Aorta (tissue), 5 donors: ENCODE measurements at places on chromosomes 16 and 17. TPM values are rescaled to one million over a fixed set of nuclear protein-coding genes. Genes with fewer than 3 reads are reported as not detected.

Gene EMC6
- 25.7 TPM for total RNA-seq

DNA sequence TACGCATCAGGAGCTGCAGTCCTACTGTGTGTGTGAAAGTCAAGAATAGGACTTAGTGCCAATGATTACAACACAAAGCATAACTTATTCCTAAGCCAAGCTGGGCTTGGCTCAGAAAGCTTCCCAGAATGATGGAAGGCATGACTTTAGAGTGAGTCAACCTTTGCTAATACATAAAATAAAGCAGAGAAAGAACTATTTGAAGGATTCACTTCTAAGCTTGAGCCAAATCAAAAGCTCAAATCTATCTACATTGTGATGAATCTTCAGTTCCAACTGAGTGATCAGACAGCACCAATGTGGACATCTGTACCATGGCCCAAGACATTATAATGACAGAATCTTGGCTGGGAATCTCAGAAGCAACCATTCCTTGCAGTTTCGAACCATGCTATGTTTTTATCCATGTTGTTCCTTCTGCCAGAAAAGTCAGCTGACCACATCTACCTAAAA is 41.4 kb downstream of the SMG6 start:
- H3K27me3 ChIP-seq, result no peaks in the 10 kb centered on the region
- H3K27ac ChIP-seq, result peak overlapping the region; percentile 64
- H3K4me1 ChIP-seq, result peaks cover 8% of the 10 kb centered on the region

GRCh38 chr17:66459811-66460270 is 157.4 kb downstream of the PRKCA start:
- no peak overlapping the region for H3K4me3 ChIP-seq
- H3K27me3 ChIP-seq, result no peaks in the 10 kb centered on the region
- H3K27ac ChIP-seq, result no peak overlapping the region
- H3K4me1 ChIP-seq, result no peaks in the 10 kb centered on the region

DNA sequence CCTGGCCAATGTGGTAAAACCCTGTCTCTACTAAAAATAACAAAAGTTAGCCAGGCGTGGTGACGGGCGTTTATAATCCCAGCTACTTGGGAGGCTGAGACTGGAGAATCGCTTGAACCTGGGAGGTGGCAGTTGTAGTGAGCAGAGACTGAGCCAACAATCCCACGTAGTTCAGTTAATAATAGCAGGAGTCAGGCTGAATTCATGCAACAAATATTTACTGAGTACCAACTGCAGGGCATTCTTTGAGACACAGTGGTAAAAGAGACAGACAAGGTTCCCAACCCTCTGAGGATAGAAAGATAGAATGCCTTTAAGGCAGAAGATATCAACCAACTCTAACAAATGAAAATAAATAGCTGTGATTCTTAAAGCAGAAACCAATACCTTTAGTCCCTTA is 39.1 kb downstream of the SPOP start:
- H3K4me3 ChIP-seq, result no peak overlapping the region
- no peaks in the 10 kb centered on the region for H3K27me3 ChIP-seq
- H3K36me3 ChIP-seq, result no peaks in the 10 kb centered on the region
- peaks cover 14% of the 10 kb centered on the region for H3K4me1 ChIP-seq

Gene CD300A
- 10.4 TPM for total RNA-seq

DNA sequence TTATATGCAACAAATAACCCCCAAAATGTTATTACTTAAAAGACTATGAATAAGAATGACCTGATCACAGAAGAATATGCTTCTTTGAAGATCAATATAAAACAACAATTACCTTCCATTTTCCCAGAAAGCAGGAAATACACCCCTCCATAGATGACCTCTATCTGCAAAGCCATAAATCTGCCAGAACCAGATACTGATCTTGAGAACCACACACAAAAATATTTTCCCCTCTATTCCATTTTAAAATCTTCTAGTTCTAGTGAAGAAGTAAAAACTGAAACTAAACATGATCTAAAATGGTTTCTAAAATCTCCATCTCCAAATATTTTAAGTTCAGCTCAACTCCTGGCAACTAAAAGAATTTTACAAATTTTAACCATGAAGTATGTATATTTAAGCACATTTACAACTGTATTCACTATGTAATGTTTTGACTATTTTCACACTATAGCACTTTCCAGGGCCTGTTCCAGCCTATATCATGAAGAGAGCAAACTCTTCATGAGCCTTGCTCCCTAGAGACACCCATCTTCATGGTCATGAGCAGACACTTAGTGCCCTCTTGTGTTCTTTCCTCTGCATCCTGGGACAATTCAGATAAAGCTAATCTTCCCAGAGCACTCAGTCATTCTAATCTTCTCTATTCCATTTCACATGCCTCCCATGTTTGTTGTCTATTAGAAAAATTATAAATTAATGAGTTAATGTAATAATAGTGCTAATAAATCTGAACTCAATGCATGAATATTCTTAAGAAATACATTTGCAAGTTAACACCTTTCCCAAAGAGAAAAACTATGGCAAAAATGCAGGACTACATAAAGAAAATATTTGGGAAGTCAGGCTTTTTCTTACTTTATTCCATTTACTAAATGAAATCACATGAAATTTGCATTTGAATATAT is 87.0 kb downstream of the HELZ start:
- H3K27me3 ChIP-seq, result no peaks in the 10 kb centered on the region
- H3K27ac ChIP-seq, result no peak overlapping the region
- H3K4me1 ChIP-seq, result no peaks in the 10 kb centered on the region
- no peak overlapping the region for H3K4me3 ChIP-seq
- H3K36me3 ChIP-seq, result no peaks in the 10 kb centered on the region

- H3K4me3 ChIP-seq, result no peak overlapping the region
- H3K27ac ChIP-seq, result no peak overlapping the region
- H3K36me3 ChIP-seq, result no peaks in the 10 kb centered on the region
- no peaks in the 10 kb centered on the region for H3K27me3 ChIP-seq
Observed at GRCh38 chr16:30186782-30187555, 3.6 kb downstream of the CORO1A start.

Gene FBXW10B
- 0.58 TPM for total RNA-seq

DNA sequence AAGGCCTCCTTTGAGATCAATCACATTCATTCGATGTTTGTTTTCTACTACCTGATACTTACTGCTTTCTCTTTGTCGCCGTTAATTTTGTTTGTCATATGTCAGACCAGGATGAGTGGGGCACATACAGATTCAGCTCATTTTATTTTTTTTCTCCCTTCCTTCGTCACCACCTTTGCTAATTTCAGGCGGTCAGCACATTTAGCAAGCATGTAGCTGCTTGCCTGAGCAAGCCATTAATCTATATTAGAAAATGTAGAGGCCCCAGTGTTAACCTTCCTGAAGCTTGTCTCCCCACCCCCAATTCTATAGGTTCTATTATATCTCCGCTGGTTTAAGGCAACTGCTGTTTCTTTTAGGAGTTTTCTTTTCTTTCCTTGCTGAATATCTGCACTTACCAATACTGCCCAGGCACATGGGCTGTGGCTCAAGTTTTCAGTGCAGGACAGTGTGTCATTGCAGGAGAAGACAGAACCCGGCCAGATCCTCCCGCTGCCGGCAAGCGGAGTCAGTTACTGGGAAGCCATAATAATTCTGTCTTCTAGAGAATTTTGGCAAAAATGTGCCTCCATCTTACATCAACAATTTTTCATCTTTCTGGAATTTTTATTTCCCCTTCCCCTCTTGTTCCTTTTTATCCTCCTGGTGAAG is 714.3 kb downstream of the WWOX start:
- H3K27me3 ChIP-seq, result no peaks in the 10 kb centered on the region
- H3K36me3 ChIP-seq, result no peaks in the 10 kb centered on the region
- DNase-seq, result peak; percentile 51

DNA sequence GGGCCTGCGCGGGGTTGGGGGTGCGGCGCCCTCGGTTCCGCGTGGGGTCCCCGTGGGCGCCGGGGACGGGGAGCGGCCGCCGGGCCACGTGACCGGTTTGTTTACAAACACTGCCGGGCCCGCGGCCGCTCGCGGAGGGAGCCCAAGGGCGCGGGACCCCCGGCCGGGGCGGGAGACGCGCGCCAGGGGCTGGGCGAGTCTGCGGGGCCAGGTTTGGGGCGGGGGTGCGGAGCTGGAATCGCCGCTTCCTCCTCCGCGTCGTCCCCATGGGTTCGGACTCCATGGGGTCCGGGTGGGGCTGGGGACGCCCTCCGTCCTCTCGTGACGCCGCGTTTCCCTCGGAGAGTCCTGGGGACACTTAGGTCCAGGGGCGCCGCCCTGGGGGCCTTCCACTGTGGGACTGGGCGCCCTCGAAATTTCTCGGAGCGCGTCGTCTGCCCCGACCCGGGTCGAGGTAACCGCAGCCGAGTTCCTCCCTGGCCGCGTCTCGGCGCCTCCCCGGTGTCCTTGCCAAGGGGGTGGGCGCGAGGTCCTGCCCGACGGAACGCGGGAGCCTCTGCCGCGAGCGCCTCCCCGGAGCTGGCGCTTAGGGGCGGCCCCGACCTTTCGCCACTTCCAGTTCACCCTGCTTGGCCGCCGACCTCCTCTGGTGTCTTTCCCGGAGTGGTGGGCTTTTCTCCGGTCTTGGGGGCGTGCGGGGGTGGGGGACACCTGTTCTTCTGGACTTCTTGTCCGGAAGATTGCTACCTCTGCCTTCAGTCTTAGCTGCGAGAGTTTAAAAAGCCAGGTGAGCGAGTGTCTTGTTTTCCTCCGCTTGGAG is 684 bp downstream of the YPEL2 start:
- no peaks in the 10 kb centered on the region for H3K36me3 ChIP-seq
- H3K27ac ChIP-seq, result peak overlapping the region; percentile 100
- H3K4me1 ChIP-seq, result peaks cover 12% of the 10 kb centered on the region
- DNase-seq, result peak; percentile 90

DNA sequence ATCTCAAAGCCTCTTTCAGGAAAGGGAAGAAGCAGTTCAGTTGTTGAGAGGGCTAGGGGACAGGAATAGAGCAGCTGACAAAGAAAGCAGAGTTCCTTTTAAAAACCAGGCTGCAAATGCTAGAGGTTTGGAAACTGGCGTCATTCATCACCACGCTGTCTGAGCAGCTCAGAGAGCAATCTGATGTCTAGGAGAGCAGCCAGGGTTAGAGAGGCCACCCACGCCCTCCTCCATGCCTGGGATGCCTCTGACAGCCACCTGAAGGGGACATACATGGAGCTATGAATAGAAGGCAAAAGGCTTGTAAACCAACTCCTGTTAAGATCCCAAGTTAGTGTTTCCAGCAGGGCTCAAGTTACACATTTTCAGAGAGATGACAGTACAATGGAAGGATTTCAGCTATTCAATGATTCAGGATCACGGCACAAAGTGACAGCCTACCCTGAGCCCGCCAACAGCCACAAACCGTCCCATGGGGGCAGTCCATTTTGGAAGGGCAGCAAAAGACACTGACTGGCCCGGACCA is 12.4 kb downstream of the RAB5C start:
- DNase-seq, result no peak
- no peaks in the 10 kb centered on the region for H3K4me1 ChIP-seq
- no peak overlapping the region for H3K27ac ChIP-seq
- no peaks in the 10 kb centered on the region for H3K27me3 ChIP-seq

GRCh38 chr16:71341881-71342280 is 16.6 kb upstream of the CALB2 start:
- H3K36me3 ChIP-seq, result no peaks in the 10 kb centered on the region
- no peak overlapping the region for H3K4me3 ChIP-seq
- no peaks in the 10 kb centered on the region for H3K4me1 ChIP-seq
- no peak for DNase-seq
- no peaks in the 10 kb centered on the region for H3K27me3 ChIP-seq

GRCh38 chr17:70353408-70354092 is 184.2 kb downstream of the KCNJ2 start:
- no peak overlapping the region for H3K4me3 ChIP-seq
- no peak for DNase-seq
- no peaks in the 10 kb centered on the region for H3K36me3 ChIP-seq
- H3K27ac ChIP-seq, result no peak overlapping the region
- H3K4me1 ChIP-seq, result no peaks in the 10 kb centered on the region

Gene MEIOB
- total RNA-seq, result not detected

Gene MYH1
- total RNA-seq, result not detected

- DNase-seq, result no peak
- no peaks in the 10 kb centered on the region for H3K27me3 ChIP-seq
- H3K27ac ChIP-seq, result no peak overlapping the region
- no peaks in the 10 kb centered on the region for H3K36me3 ChIP-seq
- no peak overlapping the region for H3K4me3 ChIP-seq
Observed at GRCh38 chr16:77963185-77964044, 58.9 kb upstream of the CLEC3A start.

DNA sequence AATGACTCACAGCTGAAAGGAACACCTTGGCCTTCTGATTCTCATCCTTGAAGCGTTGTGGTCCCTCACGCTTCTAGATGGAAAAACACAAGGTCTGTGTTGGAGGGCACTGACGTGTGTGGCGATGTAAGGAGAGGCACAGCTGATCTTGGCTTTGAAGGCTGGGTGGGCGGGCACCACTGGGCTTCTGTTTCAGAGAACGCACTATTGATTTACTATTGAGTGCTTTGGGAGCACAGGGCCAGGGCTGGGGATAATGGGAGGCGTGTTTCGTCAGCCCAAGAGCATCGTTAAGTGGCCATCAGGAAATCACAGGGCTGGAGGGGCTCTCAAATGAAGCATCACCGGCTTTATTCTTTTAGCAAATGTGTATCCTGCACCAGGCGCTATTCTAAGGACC is 70.7 kb downstream of the CMIP start:
- no peak overlapping the region for H3K27ac ChIP-seq
- no peaks in the 10 kb centered on the region for H3K4me1 ChIP-seq
- no peaks in the 10 kb centered on the region for H3K27me3 ChIP-seq
- H3K36me3 ChIP-seq, result no peaks in the 10 kb centered on the region

DNA sequence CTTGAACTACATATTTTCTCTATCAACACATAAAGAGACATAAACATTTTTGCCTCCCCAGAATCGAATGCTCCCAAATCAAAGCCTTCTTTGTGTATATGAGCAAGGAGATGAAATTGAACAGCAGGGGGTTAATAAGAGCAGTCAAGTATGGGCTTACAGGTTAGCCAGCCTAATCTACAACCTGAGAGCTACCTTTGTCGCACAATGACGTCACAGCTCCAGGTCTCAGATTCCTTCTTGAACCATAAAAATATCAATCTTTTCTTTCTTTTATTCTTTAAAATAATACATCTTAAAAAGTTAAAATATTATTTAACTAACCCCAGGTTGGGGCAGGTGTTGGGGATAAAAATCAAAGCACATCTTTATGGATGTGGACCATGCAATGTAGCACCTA is 482.9 kb upstream of the CDH11 start:
- H3K36me3 ChIP-seq, result no peaks in the 10 kb centered on the region
- H3K27me3 ChIP-seq, result no peaks in the 10 kb centered on the region
- no peak overlapping the region for H3K27ac ChIP-seq
- H3K4me3 ChIP-seq, result no peak overlapping the region

Gene MYH3
- 4.4 TPM for total RNA-seq

GRCh38 chr17:57445772-57446472 is 189.6 kb downstream of the MSI2 start:
- H3K36me3 ChIP-seq, result no peaks in the 10 kb centered on the region
- no peak for DNase-seq
- H3K27ac ChIP-seq, result no peak overlapping the region
- no peaks in the 10 kb centered on the region for H3K4me1 ChIP-seq
- no peaks in the 10 kb centered on the region for H3K27me3 ChIP-seq

- H3K36me3 ChIP-seq, result no peaks in the 10 kb centered on the region
- peaks cover 6% of the 10 kb centered on the region for H3K4me1 ChIP-seq
- no peaks in the 10 kb centered on the region for H3K27me3 ChIP-seq
- no peak overlapping the region for H3K4me3 ChIP-seq
- no peak overlapping the region for H3K27ac ChIP-seq
- DNase-seq, result no peak
Observed at GRCh38 chr17:75266316-75267152, 4.5 kb downstream of the MIF4GD start.

GRCh38 chr17:27950995-27951394 is 57.8 kb upstream of the LYRM9 start:
- H3K27ac ChIP-seq, result no peak overlapping the region
- H3K36me3 ChIP-seq, result no peaks in the 10 kb centered on the region
- H3K27me3 ChIP-seq, result no peaks in the 10 kb centered on the region
- no peak overlapping the region for H3K4me3 ChIP-seq
- DNase-seq, result no peak
- H3K4me1 ChIP-seq, result no peaks in the 10 kb centered on the region
